ENCODE measurements at places on chromosomes 2 and 18.

GRCh38 chr2:37306024-37306423 lies 18.6 kb downstream of the PRKD3 start:
- DNase-seq = no peak

DNA sequence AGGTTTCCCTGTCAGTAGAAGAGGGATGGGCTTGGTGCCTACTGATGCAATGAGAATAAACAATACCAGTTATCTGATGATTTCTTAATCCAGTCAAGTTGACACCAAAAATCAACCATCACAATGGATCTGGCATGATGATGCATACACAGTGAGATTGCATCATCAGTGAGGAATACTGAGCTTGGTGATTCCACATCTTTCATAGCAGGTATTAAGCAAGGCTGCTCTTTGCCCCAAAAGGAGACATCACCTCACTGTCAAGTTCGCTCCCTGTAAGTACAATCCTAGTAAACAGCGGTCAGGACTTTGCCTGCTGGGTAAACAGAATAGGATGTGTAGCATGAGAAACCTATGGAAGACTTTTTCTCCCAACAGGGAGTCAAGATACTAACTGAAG lies 282.7 kb upstream of the CDH2 start:
- no peak for DNase-seq

GRCh38 chr2:8644605-8645175 lies 37.2 kb upstream of the ID2 start:
- DNase-seq = no peak

- DNase-seq = no peak
Measured at GRCh38 chr2:121345887-121346286, 60.9 kb upstream of the TFCP2L1 start.

- no peak for DNase-seq
Measured at GRCh38 chr2:71417300-71418202, 35.8 kb upstream of the DYSF start.

DNA sequence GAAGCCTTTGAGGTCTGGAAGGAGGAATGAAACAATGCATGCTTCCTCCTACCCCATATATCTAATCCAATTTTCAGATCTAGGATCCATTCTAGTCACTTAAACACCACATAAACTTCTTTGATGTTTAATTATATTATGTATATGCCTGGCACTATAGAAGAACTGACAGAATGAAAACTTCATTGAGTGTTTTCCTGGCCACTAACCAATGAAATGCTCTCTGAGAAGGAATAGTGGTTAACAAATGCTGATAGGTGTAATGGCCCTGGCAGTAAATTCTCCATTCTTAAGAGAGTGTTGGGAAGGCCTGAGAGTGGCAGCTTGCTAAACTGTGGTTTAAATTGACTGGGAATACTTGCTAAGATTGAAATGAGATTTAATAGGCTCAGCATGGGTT lies 710.0 kb downstream of the LRRTM4 start:
- no peak for DNase-seq

DNA sequence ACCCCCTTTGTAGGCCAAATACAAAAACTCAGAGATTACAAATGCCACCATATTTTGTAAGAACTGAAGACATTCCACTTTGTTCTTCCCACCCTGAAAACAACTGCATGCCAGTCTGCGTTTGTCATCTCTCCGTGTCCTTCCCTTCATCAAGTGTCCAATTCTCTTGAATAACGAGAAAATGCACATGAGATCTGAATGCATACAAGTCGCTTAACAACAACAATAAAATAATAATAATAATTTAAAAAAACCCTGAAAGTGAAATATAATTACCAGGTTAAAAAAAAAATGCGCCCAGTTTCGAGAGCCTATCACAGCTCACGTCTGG lies 2.0 kb upstream of the SETBP1 start:
- DNase-seq = no peak

- no peak for DNase-seq
Measured at GRCh38 chr2:118464046-118464445, 375.8 kb downstream of the INSIG2 start.

DNA sequence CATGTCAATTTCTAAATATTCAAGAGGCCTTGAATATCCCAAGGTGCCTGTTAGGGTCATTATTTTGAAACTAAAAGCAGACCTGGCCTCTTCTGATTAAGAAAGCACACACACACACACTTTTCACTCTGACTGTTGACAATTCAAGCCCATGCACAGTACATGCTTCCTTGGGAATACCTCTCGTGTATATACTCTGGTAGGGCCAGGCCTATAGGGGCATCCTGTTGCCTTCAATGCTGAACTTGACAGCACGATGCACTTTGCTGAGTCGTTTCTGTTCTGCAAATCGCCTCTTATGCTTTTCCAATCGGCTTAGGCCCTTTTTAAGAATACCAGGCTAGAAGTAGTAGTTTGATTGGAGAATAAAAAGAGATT lies 40.6 kb downstream of the IWS1 start:
- no peak for DNase-seq

GRCh38 chr2:76288146-76288545 lies 577.4 kb upstream of the GCFC2 start:
- no peak for DNase-seq

DNA sequence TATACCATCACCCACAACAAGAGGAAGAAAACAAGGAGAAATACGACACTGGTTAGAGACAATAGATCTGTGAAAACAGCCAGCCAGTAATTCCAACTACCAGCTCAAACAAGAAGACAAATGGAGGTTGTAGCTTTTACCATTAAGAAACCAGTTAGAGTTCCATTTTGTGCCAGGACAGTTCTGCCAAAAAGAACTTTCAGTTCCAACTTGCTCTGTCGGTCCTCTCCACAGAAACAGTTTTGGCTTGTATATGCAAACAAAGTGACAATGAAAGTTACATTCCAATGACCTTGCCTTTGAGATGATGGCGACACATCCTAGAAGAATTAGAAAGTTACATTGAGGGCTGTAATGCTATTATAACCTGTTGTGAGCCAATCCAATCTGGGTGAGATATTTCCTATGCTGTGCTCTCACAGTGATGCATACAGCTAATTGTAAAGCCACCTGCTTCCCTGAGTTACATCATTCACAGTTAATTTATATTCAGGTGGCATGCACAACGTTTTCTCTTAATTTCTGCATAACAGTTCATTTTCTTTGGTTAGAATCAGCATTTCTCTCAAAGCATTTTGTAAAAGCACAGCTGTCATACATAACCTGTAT lies 1378.4 kb upstream of the PIK3C3 start:
- DNase-seq = no peak

- DNase-seq = no peak
Measured at GRCh38 chr2:5067816-5068215, 624.4 kb upstream of the SOX11 start.

GRCh38 chr2:193679847-193680246 lies 1485.1 kb upstream of the TMEFF2 start:
- no peak for DNase-seq

- no peak for DNase-seq
Measured at GRCh38 chr2:239693761-239694415, 293.1 kb upstream of the HDAC4 start.

GRCh38 chr2:217746808-217747207 lies 256.0 kb downstream of the TNS1 start:
- no peak for DNase-seq

DNA sequence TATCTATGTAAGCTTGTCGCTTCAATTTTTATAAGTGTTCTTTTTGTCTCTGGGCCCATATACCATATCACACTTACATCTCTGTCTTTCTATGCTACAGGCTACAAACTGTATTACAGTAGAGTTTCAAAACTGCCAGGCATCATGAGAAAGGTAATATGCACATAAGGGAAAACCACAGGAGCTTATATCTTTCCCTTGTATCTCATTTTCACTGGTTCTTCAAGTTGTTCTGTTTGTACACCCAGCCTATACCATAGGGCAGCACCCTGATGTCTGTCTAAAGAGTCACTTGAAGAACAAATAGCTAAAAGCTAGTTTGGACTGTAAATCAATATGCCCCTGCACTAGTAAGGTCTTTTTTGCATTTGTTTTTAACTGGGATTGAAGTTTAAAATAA lies 366.7 kb downstream of the FIGN start:
- no peak for DNase-seq
